Heart left ventricle (tissue), 16 donors: ENCODE measurements at places on chromosomes 2 and 18. TPM values are rescaled to one million over a fixed set of nuclear protein-coding genes. Genes with fewer than 3 reads are reported as not detected.

The AOX1 gene
- 3.0 TPM for total RNA-seq

- H3K27me3 ChIP-seq: no peaks in the 10 kb centered on the region
- no peak overlapping the region for H3K27ac ChIP-seq
- no peak for DNase-seq
- H3K4me1 ChIP-seq: no peaks in the 10 kb centered on the region
- no peak overlapping the region for H3K4me3 ChIP-seq
Measured at GRCh38 chr2:228793116-228793515, 478.0 kb downstream of the PID1 start.

The SLC16A14 gene
- 3.9 TPM for total RNA-seq

DNA sequence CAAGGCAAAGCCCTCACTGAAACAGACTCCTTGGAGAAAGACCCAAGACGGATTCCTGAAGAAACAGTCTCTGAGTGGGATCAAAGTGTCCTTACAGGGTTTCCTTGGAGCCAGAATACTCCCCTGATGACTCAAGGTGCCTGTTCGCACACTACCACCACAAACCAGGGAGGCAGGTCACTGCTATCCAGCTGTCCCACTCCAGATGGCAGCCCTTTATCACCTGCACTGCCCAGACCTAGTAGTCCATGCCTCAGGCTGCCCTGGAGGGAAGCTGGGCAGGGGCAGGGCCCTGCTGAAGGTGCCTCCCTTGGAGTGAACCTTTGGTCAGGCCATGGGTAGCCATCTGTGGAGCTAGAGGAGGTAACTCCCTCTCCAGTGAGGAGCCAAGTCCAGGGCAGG, 34.1 kb downstream of the TRABD2A start:
- H3K27me3 ChIP-seq: no peaks in the 10 kb centered on the region
- DNase-seq: no peak
- H3K36me3 ChIP-seq: no peaks in the 10 kb centered on the region

The COL4A3 gene
- total RNA-seq: 2.0 TPM

The ALPI gene
- total RNA-seq: not detected

- DNase-seq: no peak
- peak overlapping the region; percentile 43 for H3K27ac ChIP-seq
- H3K27me3 ChIP-seq: no peaks in the 10 kb centered on the region
- no peaks in the 10 kb centered on the region for H3K36me3 ChIP-seq
Measured at GRCh38 chr18:36638224-36638623, 190.6 kb downstream of the TPGS2 start.

The SPATA3 gene
- not detected for total RNA-seq

The UGT1A1 gene
- total RNA-seq: not detected

DNA sequence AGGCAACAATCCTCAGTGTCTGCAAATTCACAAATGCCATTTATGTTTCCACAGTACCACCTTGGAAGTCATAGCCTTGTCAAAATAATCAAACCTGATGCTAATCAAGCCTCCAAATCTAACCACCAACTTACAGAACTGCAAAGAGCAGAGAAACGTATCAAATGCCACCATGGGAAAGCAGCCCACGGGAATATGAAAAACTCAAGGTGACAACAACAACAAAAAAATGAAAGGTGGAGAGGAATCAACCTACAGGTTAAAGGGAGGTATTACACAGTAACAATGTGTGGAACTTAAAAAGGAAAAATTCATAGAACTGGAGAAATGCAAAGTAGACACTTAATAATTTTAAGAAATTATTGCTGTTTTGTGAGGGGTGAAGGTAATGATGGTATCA, 46.7 kb downstream of the CD226 start:
- no peak for DNase-seq
- no peaks in the 10 kb centered on the region for H3K36me3 ChIP-seq
- H3K4me1 ChIP-seq: no peaks in the 10 kb centered on the region
- no peaks in the 10 kb centered on the region for H3K27me3 ChIP-seq
- H3K4me3 ChIP-seq: no peak overlapping the region

DNA sequence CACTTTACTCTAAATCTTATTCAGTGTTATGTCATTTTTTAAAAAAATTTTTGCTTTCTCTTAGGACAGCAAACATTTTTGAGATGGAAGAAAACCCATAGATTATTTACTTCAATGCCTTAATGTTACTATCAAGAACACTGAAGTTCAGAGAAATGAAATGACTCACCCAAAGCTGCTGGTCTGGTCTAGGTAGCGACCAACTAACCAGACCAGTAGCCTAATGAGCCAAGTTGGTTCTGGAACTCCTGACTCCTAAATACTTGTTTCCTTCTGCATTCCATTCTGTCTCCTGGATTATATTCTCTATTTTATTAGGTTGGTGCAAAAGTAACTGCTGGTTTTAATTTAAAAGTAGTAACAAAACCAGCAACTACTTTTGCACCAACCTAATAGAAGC, 35.4 kb downstream of the SLC8A1 start:
- no peak overlapping the region for H3K4me3 ChIP-seq
- DNase-seq: no peak

GRCh38 chr2:101492936-101493473, 18.1 kb upstream of the RFX8 start:
- H3K4me3 ChIP-seq: no peak overlapping the region
- no peaks in the 10 kb centered on the region for H3K4me1 ChIP-seq
- H3K27ac ChIP-seq: no peak overlapping the region
- no peak for DNase-seq
- H3K27me3 ChIP-seq: no peaks in the 10 kb centered on the region
- no peaks in the 10 kb centered on the region for H3K36me3 ChIP-seq

The RAX gene
- not detected for total RNA-seq

The GLB1L gene
- total RNA-seq: 1.6 TPM

GRCh38 chr2:170237572-170238120, 59.7 kb downstream of the MYO3B start:
- H3K4me3 ChIP-seq: no peak overlapping the region
- no peaks in the 10 kb centered on the region for H3K36me3 ChIP-seq
- H3K27ac ChIP-seq: no peak overlapping the region
- no peak for DNase-seq

DNA sequence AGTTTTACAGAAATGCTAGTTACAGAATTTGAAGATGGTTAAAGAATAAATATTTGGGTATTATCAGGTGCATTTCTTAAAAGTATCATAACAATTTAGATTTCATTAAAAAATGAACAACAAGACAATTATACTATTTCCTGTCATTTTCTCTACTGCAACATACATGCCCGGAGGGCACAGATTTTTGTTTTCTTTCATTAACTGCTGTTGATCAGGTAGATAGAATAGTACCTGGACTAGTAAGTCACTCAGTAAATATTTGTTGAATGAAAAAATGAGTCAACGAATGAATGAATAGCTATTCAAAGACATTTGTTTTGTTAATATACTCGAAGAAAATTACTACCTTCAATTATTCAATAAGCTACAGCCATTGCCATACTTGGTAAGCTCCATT, 531.2 kb upstream of the VRK2 start:
- H3K36me3 ChIP-seq: no peaks in the 10 kb centered on the region
- H3K4me3 ChIP-seq: no peak overlapping the region
- no peaks in the 10 kb centered on the region for H3K27me3 ChIP-seq
- H3K4me1 ChIP-seq: no peaks in the 10 kb centered on the region
- DNase-seq: no peak

The PRKAG3 gene
- total RNA-seq: not detected

DNA sequence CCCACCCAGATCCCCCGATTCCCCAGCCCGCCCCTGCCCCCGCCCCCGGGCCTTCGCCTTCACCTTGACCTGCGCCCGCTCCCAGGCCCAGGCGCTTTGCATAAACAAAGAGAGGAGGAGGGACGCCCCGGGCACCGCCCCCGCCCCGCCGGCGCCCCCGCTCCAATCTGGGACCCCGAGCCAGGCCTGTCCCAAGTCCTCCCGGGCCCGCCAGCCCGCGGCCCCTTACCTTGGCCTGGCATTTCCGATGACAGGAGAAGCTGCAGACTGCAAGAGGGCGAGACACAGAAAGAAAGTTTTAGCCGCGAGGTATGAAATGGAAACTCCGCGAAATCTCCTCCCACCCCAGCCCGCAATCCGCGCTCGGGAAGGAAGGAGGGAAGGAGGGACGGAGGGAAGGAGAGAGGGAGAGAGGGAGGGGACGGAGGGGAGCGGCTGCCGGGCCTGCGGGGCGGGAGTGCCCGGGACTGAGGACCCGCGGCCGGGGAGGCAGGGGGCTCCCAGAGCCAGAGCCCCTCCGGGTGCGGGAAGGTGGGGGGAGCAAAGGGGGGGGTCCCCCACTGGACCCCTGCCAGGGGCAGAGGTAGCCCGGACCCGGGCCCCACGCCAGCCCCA, 24.2 kb downstream of the TNS1 start:
- H3K36me3 ChIP-seq: no peaks in the 10 kb centered on the region
- peak; percentile 49 for DNase-seq
- H3K27ac ChIP-seq: peak overlapping the region; percentile 64

- H3K4me3 ChIP-seq: no peak overlapping the region
- no peaks in the 10 kb centered on the region for H3K27me3 ChIP-seq
- no peak overlapping the region for H3K27ac ChIP-seq
- no peaks in the 10 kb centered on the region for H3K36me3 ChIP-seq
Measured at GRCh38 chr2:172288603-172289002, 138.8 kb upstream of the ITGA6 start.

The ZCCHC2 gene
- 19.6 TPM for total RNA-seq
